ENCODE measurements at places on chromosomes 4 and X.

- DNase-seq, result no peak
Measured at GRCh38 chr4:150952167-150952845, 62.8 kb downstream of the LRBA start.

- DNase-seq, result peak; percentile 31
Measured at GRCh38 chr4:81069706-81070331, 39.3 kb downstream of the BMP3 start.

- no peak for DNase-seq
Measured at GRCh38 chr4:100177126-100177525, 13.1 kb downstream of the DDIT4L start.

DNA sequence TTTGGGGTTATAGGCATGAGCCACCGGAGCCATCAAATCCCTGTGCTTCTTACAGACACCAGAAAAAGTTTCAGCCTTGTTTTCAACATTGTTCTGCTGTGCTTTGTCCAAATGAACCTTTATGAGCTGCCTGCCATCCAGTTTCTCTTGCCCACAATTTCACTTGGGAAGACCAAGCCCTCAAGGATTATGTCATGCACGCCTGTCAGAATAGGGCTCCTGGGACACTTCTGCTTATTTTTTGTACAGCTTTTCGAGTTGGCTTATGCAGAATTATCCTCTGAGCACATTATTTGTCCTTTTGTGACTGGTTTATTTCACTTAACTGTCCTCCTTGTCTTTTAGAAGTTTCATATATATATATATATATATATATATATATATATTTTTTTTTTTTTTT lies 16.2 kb downstream of the UBE2K start:
- no peak for DNase-seq

- DNase-seq, result no peak
Measured at GRCh38 chr4:73725510-73725909, 14.9 kb upstream of the CXCL8 start.

- no peak for DNase-seq
Measured at GRCh38 chrX:139826065-139827044, 106.5 kb downstream of the ATP11C start.

DNA sequence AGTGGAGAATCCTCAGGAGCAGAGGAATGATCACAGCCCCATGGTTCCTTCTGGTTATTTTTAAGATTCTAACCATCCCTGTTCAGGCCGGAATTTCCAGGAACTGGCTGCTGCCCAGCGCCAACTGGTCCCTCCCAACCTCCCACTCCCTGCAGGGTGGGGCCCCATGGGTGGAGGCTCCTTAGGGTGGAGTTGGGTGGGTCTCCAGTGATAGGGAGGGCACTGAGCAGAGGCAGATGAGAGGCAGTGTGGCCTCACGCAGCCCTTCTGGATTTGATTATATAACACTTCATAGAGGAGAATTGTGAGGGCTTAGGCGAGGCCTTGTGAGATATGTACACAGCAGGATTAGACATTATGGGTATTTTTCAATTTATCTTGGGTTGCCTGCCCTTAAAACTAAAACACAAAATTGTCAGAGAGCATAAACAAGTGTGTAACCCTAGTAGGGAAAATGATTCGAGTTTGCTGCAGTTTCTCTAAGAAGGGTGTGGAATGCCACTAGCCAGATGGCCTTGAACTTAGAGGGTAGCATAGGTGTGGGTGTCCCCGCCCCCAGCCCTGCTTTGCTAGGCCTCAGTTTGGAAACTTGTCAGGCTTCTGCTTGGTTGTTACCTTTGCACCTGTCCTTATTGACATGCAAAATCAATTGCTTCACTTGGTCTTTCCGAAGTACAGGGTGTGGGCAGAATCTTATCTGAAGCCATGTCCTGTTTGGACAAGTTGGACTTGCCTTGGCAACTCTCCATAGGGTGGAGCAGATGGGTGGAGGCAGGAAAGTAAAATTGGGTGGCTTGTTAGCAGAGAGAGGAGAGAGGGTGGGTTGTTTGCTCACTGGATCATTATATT lies 9.4 kb downstream of the KLF3 start:
- no peak for DNase-seq

GRCh38 chr4:170030121-170030520 lies 3.9 kb upstream of the MFAP3L start:
- DNase-seq, result no peak
